ENCODE measurements at places on chromosomes 2 and 18.

DNA sequence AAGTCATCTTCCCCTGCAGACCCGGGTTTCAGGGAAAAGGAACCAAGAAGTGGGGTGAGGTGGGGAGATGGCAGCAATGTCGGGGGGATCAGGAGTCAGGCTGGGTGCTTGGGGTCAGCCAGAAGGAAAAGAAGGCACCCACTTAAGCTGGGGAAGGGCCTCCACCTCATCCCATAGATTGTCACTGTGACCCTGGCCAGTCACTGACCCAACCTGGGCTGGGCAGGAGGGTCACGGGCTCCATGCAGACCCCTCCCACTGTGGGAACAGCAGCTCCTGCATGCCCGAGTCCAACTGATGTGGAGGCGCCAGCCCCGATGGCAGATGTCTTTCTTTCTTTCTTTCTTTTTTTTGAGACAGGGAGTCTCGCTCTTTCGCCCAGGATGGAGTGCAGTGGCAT is 53.6 kb upstream of the HAAO start:
- no peak for DNase-seq

GRCh38 chr18:47912343-47912742 is 18.1 kb downstream of the SMAD2 start:
- no peak for DNase-seq

- DNase-seq, result no peak
Measured at GRCh38 chr2:174703430-174703829, 60.8 kb downstream of the CHRNA1 start.

- no peak for DNase-seq
Measured at GRCh38 chr18:66872277-66872676, 268.4 kb upstream of the CDH19 start.

- DNase-seq, result no peak
Measured at GRCh38 chr2:30177956-30178355, 31.1 kb downstream of the YPEL5 start.

All from stimulated activated CD4-positive, alpha-beta T cell treated with anti-CD3 and anti-CD28 coated beads, Interleukin-1b, Interleukin-23, amount 100 ng/mL, for 1 hour (primary cell).